MM.1S (cell line): ENCODE measurements at places on chromosomes 16 and 17.

- DNase-seq = no peak
These were observed 28.2 kb upstream of the KPNB1 start for GRCh38 chr17:47621293-47622179.

GRCh38 chr16:49639739-49640431 is 216.0 kb downstream of the ZNF423 start:
- no peak for DNase-seq

GRCh38 chr17:36627101-36627500 is 25.7 kb downstream of the MRM1 start:
- no peak for DNase-seq

DNA sequence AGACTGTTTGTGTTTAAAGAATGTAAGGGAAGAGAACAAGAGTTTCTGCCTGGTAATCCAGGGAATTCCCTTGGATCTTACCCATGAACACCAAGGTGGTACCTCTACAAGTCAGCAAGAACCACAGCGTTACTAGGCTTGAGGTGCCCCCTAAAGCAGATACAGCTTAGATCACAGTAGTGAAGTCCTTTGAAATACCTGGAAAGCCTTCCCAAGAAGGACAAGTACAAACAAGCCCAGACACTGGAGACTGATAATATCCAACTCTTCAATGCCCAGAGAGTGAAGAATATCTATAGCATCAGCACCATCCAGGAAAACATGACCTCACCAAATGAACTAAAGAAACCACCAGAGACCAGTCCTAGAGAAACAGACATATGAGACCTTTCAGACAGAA is 3.8 kb upstream of the APPBP2 start:
- no peak for DNase-seq

- DNase-seq = no peak
These were observed 17.6 kb downstream of the RPH3AL start for GRCh38 chr17:334974-335481.

DNA sequence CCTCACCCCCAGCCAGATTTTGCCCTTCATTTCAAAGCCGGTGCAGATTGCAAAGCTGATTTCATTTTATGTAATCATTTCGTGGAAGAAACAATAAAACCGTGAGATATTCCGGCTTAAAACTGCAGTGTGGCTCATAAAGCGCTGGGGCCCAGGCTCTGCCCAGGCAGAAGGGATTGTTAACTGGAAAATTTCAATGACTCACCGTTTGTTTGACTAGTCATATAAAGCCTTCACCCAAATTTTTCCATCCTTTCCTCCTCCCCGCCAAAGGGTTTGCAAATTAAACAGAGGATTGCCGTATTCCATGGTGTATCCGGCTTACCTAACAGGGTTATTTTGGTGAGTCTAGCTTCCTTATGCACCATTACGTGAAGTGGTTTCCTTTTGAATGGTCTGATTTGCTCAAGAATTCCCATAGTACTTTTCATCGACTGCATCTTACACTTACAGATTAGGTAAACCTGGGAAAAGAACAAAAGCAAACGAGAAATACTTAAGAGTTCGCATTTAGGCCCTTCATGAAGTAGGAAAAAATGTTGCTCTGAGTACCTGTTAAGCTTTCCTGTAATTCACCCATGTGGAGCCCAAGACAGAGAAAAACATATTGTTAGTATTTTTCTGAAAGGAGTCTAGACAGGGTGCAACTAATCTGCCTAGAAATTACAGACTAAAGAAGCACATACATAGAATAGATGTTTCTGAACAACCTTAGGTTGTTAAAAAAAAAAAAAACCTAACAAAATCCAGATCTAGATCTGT is 949 bp upstream of the GSPT1 start:
- no peak for DNase-seq

DNA sequence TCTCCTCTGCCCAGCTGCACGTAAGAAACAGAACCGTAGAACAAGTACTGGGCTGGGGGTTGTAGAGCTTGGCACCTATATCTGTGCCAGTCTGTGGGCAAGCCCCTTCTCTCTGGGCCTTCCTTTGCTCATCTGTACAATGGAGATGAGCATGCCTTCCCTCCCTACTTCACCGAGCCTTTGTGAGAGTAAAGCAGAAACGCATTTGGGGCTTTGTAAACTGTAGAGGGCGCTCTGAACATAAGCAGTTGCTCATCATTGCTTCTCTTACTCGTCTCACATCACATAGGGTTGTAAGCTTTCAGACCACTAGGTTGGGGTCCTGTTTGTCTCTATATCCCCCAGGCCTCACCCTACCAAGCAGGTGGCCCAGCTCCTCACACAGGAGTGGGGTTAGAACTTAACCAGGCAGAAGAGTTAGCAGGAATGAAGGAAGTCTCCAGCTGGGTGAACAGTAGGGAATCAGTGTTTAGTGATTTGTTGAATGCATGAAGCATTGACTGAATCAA is 15.1 kb downstream of the SAMD14 start:
- peak; percentile 65 for DNase-seq

DNA sequence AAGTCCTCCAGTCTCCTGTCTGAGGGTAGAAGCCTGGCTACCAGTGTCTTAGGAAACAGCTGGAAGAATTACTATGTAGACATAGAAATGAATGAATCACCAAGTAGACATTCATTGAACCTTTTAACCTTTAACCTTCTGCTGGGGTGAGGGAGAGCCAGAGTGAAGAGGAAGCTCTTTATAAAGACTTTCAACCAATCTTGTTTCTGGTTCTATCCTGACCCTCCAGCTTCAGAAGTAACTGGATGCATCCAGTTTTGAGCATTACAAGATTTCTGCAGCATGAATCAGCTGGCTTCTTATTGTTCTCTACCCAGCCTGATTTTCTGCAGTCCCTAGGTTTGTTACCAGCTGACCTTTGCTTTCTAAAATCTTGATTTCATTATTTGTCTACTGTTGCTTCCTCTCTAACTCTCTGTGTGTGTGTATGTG is 8.5 kb downstream of the TEKT1 start:
- no peak for DNase-seq

GRCh38 chr17:60401819-60402218 is 9.9 kb upstream of the USP32 start:
- DNase-seq = no peak

GRCh38 chr16:80144191-80144590 is 396.6 kb upstream of the DYNLRB2 start:
- DNase-seq = peak; percentile 78

DNA sequence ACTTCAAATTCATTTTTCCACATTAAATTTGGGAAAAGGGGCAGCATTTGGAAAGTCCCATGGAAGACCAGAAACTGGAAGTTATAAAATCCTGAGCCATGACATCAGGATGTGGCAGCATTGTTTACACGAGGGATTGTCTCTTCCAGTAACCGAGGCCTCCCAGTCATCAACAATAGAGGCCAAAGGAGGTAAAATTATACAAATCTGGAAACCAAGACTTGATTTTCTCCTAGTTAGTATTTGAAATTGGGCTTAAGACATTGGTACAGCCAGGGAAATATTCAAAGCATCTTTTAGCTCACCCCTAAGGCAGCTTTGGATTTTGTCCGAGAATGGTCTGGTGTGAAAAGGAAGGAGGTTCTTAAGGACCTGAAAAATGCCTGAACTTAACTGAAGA is 251.6 kb upstream of the FOXF1 start:
- DNase-seq = no peak
